Glutamatergic neuron (in vitro differentiated cells): ENCODE measurements at places on chromosomes 3 and 15.

DNA sequence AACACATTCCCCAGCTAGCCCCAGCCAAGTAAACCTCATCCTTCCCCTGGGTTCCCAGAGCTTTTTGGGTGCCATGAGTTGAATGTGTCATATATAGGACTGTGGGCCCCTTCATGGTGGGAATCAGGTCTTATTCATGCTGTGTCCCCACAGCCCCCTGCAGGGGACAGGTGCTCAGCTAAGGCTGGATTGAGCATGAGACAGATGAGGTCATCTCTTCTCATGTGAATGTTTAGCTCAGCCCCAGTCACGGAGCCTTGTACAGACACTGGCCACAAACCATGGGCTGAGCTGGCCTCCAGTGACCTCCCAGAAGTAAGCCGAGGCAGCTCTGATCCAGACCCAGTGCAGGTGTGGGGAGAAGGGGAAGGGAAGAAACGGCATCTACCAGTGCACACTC, 70.7 kb downstream of the C3orf70 start:
- no peak for DNase-seq

DNA sequence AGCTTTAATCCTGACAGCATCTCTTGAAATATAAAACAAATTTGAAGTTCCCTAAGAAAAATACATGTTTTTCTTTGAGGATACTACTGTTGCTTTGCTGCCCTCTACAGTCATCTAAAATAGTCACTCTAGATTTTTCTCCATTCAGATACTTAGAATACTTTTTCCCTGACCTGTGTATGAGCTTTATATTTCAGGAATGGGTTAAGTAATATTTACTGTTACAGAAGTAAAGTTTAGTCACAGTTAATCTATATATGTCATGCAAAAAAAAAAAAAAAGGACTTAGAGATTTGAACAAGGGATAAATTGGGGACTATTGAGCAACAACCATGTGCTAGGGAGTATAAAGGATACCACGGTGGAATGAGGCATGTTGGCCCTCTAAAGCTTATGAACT, 8.8 kb downstream of the NECTIN3 start:
- DNase-seq, result no peak

DNA sequence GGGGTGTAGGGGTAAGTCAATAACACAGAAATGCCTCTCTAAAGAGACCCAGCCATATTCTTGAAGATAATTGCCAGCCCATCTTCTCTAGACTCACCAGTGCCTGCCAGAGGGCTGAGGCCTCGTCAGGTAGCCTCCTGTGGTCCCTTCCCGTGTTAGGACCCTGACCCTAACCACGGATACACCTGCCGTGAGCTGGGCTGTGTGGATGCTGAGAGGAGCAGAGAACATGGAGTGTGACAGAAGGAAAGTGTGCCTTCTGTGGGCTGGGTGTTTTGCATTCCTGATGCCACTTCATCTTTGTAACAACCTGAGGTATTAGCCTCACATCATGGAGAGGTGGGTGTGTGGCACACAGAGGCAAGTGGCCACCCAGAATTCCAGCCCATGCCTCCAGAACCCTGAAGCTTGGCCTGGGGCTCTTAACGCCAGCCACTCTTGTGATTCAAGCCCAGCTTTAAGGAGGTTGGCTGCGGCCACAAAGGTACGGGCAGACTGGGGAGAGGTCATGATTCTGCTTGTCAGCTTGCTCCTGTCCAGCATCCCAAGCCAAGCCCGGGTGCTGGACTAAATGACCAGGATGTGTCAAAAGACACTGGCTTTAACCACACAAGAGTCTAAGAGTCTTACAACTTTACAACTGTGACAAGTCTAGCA, 21.1 kb upstream of the ABTB1 start:
- no peak for DNase-seq

GRCh38 chr3:63351159-63352007, 73.3 kb downstream of the SYNPR start:
- no peak for DNase-seq

DNA sequence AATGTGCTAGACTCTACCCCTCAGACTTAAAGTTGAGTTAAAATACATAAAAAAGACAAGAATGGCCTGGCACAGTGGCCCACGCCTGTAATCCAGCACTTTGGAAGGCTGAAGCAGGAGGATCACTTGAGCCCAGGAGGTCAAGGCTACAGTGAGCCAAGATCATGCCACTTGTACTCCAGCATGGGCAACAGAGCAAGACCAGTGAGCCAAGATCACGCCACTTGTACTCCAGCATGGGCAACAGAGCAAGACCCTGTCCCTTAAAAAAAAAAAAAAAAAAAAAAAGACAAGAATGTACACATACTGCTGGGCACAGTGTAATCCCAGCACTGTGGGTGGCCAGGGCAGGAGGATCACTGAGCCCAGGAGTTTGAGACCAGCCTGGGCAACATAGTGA, 17.4 kb downstream of the DIS3L start:
- DNase-seq, result no peak

DNA sequence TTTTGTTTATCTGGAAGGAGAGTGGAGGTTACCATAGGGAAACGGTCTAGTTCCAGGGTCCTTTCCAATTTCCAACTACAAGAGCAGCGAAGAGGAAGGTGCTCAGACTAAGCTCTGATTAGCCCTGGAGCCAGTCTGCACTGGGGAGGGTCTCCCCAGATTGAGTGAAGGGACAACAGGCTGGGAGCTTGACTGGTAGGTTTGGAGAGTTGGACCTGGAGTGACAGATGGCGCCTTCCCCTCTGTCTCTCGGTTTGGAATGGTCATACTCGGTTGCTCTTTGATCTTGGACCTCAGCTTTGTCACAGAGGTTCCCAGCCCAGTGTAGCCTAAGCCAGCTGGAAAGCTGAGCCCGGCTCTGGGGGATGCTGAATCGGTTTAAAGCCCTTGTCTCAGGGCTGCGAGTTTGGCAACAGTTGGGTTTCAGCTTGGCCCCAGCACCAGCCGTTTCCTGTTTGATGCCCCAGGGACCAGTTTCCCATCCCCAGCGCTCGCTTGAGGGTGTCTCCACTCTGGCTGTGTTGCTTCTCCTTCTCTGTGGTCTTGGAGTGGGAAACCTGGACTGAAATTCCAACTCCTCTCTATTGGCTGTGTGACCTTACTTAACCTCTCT, 53.1 kb upstream of the ULK4 start:
- peak; percentile 73 for DNase-seq

DNA sequence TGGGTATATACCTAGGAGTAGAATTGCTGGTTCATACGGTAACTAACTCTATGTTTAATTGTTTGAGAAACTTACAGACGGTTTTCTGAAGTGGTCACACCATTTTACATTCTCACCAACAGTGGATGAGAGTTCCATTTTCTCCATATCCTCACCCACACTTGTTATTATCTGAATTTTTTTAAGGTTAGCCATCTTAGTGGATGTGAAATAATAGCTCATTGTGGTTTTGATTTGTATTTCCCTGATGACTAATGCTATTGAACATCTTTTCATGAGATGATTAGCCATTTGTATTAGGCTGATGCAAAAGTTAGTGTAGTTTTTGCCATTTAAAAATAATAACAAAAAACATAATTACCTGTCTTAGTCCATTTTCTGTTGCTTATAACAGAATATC, 18.6 kb downstream of the CSTA start:
- no peak for DNase-seq

DNA sequence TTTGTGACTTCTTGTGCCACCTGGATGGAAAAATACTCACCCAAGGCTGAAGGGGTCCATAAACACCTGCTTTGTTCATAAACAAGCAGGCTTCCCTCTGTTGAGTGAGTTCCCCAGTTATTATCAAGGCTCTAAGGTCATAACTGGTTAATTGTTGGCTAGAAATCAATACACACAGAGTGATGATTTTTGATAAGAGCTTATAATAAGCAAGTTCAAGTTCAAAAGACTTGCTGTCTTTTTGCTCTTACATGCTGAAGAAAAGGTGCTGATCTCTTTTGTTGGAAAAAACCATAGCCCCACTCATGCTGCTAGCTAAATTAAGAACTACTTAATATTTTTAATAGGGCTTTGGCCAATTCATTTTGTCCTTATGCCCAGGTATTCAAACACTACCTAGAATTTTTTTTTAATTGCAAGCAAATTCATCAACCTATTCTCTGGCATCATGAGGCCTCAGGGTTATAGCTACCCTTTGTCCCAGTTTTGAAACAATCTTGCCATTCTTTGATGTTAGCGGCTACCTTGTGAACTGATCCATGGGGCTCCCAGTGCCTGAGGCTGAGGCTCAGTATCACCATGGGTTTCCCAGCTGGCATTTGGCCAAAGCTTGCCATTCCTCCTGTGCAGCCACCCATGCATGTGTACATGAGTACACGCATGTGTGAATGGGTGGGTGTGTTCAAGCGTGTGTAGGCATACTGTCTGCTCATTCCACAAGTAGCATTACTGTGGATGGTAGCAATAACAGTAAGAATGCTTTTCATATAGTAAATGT, 127.6 kb upstream of the LPP start:
- no peak for DNase-seq

- no peak for DNase-seq
Measured at GRCh38 chr15:29045717-29046116, 159.9 kb downstream of the APBA2 start.

DNA sequence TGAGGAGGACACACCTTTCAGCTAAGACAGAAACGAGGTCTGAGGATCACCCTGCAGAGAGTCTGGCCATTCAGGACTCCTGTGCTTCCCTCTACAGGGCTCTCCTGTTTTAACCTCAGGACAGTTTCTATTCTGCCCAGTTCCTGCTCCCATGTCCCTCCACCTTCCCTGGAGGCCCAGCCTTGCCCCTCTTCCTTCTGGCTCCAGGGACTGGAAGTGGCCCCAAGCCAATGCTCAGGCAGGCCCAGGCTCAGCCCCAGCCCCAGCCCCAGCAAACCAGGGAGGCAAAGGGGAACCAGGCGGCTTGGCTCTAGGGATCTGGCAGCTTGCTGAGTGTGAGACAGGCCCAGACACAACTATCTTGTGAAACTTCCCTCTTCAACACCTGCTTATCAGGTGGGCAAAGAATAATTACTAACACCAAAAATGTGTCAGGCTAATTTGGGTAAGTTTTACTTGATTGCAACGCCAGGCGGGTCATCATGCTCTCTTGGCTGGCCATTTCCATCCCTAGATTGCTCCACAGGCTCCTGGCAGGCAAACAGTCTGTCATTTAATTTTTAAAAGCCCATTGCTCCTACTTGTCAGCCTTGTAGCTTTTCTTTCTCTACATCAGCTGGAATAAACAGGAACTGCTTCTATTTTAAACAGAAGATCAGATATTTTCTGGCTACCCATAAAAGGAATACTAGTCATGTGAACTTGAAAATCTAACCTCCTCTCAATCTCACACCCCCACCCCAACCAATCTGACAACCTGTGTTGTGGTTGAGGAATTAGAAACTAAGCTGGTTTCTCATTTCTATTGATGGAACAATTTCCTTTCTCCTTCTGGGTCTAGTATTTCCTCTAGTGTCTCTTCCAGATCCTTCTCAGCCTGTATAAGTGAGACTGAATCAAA, 33.5 kb downstream of the UPK1B start:
- DNase-seq, result no peak

- no peak for DNase-seq
Measured at GRCh38 chr3:154180836-154181691, 59.9 kb downstream of the ARHGEF26 start.

- DNase-seq, result no peak
Measured at GRCh38 chr3:12948891-12949711, 107.7 kb upstream of the RPL32 start.

- DNase-seq, result no peak
Measured at GRCh38 chr15:52181938-52182780, 9.0 kb downstream of the GNB5 start.

- DNase-seq, result no peak
Measured at GRCh38 chr3:6671363-6671762, 189.6 kb upstream of the GRM7 start.

- DNase-seq, result no peak
Measured at GRCh38 chr15:66921319-66921915, 144.0 kb upstream of the SMAD3 start.

DNA sequence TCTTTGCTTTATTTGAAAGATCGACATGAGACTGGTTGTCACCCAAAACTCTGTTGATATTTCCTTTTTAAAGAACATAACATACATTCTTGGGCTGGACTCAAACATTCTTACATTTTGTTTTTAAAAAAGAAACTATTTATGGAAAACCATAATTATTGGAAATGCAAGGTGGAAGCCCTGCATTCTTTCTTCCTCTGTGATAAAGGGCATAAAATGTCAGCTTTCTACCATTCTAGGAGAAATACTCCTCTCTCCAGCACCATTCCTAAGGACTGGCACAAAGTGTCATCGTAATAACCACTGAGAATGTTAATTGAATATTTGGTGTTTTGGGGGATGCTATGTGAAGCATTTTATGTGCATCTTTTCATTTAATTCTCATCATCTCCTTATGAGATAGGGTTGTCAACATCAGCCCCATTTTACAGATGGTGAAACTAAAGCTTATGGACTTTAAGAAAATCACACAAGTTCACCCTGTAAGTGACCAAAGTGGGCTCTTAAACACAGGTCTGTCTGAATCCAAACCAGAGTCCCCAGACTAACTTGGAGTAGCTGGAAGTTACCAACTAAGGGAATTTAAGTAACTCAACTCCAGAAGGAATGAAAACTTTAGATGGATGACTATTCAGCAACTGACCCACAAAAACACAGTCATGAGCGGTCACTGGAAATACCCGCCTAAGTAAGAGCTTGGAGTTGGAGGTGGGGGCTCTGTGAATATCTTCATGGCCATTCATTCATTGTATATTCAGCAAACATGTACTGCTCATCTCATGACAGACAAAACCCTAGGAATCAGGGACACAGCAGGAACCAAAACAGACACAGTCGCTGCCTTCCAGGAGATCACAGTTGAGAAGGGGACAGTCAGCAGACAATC, 45.9 kb upstream of the LMCD1 start:
- no peak for DNase-seq

GRCh38 chr15:81375461-81375860, 1.4 kb upstream of the TMC3 start:
- no peak for DNase-seq

GRCh38 chr3:172530566-172530965, 7.3 kb upstream of the TNFSF10 start:
- no peak for DNase-seq

DNA sequence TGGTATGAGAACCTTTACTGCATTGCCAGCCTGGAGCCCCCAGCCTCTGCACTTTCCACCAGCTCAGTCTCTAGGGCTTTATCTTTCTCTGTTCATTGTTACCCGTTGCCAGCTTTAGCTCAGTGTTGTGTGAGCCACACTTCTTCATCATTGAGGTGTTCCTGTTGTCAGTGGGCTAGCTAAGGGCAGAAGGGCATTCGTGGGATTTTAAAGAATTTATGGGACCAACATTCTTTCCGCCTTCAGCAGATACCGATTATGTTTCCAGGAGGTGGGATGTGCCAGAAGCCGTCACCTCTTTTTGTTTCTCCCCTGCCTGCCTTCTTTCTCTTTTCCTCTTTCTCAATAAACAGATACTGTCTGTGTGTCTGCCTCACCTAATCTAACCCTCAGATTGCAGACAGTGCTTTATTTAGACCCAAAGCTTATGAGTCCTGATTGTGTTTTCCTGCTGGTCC, 64.5 kb downstream of the PGPEP1L start:
- DNase-seq, result no peak

DNA sequence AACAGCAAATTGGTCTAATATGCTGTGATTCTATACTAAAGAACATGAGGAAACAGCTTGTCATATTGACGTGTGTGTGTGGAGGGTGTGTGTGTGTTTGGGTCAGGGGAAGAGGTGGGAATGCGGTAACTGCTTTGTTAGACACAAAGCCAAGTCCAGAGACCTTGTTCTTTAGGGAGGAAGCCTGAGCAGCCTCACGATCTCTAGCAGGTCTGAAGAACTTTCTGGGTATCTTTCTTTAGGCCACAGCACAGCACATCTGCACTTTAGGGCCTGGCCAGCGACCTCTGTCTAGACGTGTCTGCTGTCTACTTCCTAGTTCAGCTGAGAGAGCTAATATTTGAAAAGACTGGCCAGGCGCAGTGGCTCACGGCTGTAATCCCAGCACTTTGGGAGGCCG, 220.0 kb upstream of the TPRG1 start:
- no peak for DNase-seq
